NCI-H2227 treated with DMSO at 0.1 percent for 48 hours (cell line): ENCODE measurements at places on chromosomes 6 and 20.

- no peak for DNase-seq
These were observed 500.1 kb upstream of the JAG1 start for GRCh38 chr20:11173916-11174315.

- no peak for DNase-seq
These were observed 5.6 kb upstream of the BEND6 start for GRCh38 chr6:56949265-56949664.

DNA sequence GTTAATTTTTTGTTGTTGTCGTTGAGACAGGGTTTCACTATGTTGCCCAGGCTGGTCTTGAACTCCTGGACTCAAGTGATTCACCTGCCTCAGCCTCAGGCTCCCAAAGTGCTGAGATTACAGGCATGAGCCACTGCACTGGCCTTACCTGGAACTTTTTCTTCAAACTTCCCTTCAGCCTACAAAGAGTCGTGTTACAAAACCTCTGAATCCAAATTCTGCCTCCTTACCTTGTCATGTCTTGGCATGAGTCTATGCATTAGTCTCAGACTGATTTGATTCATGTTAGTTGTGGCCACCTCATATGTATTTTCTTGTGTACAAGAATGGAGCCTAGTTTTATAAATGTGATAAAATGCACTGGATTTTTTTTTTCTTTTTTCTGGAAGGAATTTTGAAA is 172.1 kb downstream of the PRL start:
- no peak for DNase-seq

DNA sequence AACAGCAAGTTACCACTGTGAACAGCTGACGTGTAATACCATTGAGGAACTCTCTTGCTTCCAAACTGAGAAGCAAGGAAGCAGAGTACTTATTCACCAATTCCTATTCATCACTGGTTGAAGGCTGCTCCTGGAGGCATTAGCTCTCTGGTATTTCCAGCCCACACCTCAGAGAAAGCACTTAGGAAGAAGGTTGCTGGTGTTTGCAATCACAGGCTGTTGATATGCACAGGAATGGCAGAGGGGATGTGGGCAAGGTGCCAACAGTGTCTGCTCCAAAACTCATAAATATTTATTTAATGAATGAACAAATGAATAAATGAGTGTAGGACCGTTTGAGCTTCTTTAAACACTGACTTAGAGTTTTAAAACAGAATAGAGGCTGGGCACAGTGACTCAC is 6.9 kb upstream of the RRBP1 start:
- no peak for DNase-seq

GRCh38 chr6:125444006-125444923 is 142.5 kb upstream of the HDDC2 start:
- DNase-seq, result no peak

DNA sequence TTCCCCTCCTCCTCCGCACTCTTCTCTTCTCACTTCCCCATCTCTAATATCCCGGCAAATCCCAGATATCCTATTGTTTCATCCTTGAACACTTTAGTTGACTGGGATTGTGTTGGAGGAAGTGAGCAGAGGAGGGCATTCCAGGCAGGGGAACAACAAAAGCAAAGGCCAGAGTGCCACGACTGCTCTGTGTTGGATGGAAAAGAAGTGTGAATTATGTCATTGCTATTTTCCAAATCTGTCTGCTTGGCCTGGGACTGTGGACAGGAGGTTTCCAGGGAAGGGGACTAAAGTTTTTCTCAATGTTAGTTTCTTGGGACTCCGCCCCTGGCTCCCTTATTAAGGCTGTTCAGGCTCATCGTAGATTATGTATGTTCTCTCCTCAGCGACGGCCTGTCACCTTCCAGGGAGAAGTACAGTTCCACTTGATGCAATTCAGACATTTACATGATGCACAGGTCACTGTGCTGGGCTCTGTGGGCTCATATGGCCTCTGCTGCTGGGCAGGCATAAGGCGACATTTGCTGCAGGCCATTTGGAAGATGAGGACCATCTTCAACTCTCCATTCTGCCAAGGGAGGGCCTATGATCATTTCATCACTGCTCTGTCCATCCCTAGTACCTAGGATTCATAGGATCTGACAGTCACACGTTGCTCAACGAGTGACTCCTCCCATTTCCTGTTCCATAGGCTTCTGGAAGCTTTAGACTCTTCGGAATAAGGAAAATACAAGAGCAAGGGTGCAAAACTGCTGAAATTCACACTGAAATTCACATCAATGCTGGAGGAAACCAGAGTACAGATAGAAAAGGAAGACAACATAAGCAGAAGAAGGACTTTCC is 99.1 kb upstream of the KCNK16 start:
- DNase-seq, result no peak

GRCh38 chr6:21529431-21529830 is 64.1 kb upstream of the SOX4 start:
- no peak for DNase-seq

- no peak for DNase-seq
These were observed 551 bp downstream of the TREML2 start for GRCh38 chr6:41200296-41200900.

GRCh38 chr20:31560094-31560745 is 44.9 kb upstream of the ID1 start:
- peak; percentile 64 for DNase-seq

GRCh38 chr6:67935976-67936477 is 699.1 kb upstream of the ADGRB3 start:
- DNase-seq, result no peak

GRCh38 chr6:69285054-69285453 is 511.8 kb downstream of the LMBRD1 start:
- DNase-seq, result no peak

DNA sequence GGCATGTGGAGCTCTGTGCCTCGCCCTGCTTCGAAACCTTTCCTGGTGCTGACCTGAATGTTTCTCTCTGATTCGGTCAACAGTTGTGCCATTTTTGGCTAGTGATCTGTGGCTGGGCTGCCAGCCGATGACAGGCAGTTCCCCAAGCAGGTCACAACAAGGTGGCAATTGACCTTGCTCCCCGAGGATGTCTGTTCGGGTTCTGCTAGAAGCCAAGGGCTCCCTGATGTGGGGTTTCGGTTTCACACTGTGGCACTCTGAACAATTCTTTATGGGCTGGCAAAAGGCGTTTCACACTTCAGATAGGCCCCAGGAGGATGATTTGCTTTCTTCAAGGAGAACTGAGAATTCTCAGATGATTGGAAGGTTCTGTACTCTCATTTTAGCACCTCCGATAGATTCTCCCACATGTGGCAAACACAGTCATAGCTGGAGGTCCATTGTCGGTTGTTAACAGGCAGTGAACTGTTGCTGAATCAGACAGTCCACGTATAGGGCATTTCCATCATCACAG is 135.6 kb downstream of the SLC24A3 start:
- DNase-seq, result no peak

DNA sequence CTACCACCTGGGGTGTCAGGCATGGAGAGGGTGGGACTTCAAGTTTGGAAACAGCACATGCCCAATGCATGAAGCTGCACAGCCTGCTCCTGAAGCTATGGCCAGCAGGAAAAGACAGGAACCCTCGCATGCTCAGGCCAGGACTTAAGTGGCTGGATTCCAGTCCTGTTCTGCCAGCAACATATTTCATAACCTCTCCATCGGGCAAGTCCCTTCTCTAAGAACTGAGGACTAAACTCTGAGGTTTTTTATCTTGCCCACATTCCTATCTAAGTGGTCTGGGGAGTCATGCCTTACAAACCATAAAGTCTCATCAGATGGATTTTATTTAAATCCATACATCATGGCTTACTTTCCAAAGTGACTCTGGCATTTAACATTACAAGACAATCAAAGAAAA is 27.5 kb upstream of the AGPAT4 start:
- DNase-seq, result no peak

DNA sequence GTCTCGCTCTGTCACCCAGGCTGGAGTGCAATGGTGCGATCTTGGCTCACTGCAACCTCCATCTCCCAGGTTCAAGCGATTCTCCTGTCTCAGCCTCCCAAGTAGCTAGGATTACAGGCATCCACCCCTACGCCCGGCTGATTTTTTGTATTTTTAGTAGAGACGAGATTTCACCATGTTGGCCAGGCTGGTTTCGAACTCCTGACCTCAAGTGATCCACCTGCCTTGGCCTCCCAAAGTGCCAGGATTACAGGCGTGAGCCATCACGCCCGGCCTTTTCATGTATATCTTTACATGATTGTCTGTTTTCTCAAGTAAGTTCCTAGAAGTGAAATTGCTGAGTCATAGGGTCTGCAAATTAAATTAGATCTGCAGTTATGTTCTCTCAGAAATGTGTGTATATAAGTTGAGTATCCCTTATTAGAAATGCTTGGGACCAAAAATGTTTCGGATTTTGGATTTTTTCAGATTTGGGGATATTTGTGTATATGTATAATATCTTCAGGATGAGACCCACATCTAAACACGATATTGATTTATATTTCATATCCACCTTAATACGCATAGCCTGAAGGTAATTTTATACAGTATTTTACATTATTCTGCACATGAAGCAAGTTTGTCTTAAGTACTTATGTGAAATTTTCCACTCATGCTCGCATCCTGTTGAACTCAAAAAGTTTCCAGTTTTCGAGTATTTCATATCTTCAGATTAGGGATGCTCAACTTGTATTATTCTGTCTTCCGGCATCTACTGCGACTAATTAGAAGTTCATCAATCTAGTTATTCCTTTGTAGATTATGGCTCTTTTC is 40.4 kb downstream of the TAB2 start:
- no peak for DNase-seq

DNA sequence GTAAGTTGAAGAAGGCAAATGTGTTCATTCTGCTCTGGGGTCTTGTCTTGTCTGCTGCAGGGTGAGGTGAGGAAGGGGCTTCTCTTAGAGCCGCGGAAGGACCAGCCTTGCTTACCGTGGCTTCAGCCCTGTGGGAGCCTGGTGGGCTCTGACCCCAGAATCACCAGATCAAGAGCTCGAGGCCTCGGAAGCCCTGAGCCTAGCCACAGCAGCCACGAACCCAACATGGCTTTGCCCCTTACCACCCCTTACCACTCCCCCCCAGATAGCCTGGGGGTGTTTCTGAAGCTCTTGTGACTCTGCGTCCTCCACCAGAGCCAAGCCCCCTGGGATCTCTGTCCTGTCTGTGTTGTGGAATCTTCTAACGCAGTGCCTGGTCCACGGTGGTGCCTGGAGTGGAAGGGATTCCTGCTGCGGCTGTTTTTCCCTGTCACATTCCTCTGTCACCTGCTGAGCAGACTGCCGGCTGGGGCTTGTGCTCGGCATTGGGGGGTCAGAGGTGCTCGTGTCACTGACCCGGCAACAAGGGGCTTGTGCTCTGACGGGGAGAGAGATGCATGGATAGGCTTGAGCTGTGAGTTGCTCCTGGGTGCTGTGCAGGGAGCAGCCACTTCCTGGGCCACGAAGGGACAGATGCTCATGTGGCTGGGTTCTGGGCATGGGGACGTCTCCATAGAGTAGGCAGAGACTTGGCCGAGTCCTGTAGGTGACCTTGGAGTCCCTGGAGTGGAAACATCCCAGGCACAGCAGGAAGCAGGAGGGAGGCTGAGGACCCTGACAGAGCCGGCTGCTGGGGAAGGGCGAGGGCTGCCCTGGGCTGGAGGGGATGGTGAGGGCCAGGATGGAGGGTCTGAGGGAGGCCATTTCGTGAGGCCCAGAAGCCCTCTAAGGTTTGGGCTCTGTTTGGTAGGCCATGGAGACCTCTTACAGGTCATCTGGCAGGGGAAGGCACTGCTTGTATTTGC is 316.0 kb downstream of the QKI start:
- DNase-seq, result no peak

DNA sequence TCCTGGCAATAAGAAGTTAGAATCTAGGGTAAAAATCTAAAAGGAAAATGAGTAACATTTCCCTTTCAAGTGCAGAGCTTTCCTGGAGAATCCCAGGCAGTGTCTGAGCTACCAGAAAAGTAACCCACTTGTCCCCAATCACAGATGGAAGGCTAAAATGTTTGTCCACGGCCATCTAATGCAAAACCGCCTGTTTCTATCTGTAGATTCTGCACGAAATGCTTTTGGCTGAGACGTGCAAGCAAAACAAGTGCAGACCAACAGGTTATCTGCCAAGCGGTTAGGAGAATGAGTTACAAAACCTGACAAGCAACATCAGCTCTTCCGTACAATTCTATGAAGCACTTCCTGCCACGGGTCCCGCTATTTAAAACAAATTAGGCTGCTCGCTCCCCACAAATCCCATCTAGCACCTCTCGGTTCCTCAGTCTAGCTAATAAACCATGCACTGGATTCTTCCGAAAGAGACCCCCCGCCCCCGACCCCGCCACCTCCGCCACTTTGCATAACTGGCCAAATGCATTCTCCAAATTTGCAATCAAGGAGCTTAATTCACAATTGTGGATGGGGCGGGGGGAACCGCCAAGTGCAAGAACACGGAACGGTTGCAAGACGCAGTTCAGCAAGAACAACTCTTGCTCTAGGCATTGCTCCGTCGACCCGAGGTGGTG is 1.4 kb downstream of the ELOVL5 start:
- peak; percentile 16 for DNase-seq

GRCh38 chr20:53301869-53302268 is 291.8 kb downstream of the ZNF217 start:
- DNase-seq, result no peak

GRCh38 chr6:142682985-142683384 is 262.0 kb downstream of the HIVEP2 start:
- DNase-seq, result no peak

- DNase-seq, result no peak
These were observed 35.3 kb downstream of the EYA2 start for GRCh38 chr20:46929902-46930301.

DNA sequence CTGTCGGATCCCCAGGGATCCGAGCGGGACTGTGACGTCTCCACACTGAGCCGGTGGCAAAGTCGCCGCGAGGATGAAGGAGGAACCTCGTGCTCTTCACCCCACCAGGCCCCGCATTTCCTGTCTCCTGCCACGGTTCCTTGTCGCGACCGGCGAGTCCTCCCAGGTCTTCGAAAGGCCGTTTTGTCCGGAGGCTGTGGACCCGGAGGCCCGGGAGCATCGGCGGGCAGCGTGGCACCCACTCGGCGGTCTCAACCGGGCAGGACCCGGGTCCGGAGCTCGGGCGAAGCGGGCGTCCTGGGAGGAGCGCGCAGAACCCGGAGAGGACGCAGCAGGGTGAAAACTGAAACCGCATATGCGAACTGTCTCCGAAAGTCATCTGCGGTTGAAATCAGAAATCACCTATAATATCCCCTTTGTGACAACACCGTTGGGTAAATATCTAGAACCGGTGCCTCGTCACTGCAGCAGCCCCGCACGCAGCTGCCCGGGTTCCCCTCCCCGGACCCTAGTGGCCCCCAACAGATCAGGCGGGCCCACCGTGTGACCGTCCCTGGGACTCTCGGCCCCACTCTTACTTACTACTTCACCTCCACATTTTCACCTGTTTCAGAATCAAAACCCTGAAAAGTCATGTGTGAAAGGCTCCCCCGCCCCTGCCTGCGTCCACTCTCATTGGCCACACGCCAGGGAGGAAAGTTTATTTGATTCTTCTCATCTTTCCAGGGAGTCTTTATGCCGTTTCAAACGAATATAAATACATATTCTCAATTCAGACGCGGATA is 3.1 kb upstream of the ULBP2 start:
- DNase-seq, result no peak

GRCh38 chr20:7672571-7672970 is 267.7 kb downstream of the HAO1 start:
- DNase-seq, result no peak

GRCh38 chr20:33657704-33658095 is 4.4 kb upstream of the C20orf144 start:
- no peak for DNase-seq

- DNase-seq, result no peak
These were observed 6.9 kb upstream of the IYD start for GRCh38 chr6:150361876-150362275.

GRCh38 chr20:14049111-14049510 is 53.8 kb downstream of the MACROD2 start:
- no peak for DNase-seq

- DNase-seq, result no peak
These were observed 152.2 kb downstream of the CDH4 start for GRCh38 chr20:61404303-61404702.
